ENCODE measurements at places on chromosomes 7 and 10.

DNA sequence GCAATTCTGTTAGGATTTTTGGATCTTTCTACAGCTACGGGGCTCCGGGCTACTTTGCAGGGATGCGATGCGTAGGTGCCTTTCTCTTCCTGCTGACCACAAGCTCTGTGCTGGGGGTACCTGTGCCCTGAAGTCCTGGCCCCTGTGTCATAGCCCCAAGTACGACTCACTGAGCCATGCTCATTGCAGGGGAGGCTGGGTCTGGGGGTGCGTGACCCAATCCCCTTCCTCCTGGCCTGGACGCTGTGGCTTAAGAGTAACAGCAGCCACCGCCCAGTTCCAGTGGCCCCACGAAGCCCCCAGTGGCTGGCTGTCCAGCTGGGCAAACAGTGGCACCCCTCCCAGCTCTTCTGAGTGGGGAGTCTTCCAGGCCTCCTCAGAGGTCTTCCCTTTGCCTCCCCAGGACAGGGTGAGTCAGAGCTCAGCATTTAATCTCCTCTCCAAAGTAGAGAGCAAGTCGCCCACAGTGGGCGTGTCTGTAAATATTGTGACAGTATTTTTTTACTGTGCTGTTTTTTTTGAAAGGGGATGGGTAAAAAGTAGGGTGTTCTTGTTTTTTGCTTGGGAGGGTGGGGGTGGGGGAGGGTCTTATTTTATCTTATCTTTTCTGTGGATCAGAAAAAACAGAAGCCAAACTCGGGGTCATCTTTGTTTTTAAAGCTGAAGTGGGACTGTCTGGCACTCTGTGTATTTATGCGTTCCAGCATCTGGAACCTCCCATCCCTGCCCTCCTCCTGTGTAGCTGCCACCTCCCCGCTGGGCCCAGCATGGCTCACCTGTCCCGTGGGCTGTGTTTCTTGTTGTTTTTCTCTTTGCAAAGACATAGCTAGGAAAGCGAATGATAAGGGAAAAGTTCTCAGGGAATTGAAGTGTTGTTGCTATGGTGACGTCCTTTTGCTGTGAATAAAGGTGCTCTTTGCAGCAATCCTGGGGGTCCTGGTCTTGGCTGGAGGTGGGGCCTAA is 8.2 kb downstream of the LFNG start:
- no peak for DNase-seq

DNA sequence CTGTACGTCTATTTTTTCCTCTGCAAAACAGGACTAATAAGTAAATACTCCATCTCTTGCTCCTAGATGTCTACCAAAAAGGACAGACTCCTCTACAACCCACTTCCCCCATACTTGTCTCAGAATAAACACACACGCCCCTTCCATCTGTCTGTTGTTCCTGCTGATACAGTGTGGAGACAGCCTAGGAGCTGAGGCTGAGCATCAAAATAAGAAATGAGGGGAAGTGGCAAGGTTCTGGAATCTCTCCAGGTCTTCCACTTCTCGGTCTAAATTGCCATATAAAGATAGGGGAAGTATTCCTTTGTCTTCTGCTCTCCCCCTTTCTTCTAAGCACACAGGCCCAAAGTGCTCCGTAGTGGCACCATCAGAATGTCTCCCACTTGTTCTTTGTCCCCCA is 30.8 kb upstream of the VSIR start:
- DNase-seq, result no peak

- no peak for DNase-seq
Observed at GRCh38 chr7:148481147-148481526, 109.4 kb upstream of the C7orf33 start.

- no peak for DNase-seq
Observed at GRCh38 chr10:70088308-70088698, 35.7 kb downstream of the MACROH2A2 start.

DNA sequence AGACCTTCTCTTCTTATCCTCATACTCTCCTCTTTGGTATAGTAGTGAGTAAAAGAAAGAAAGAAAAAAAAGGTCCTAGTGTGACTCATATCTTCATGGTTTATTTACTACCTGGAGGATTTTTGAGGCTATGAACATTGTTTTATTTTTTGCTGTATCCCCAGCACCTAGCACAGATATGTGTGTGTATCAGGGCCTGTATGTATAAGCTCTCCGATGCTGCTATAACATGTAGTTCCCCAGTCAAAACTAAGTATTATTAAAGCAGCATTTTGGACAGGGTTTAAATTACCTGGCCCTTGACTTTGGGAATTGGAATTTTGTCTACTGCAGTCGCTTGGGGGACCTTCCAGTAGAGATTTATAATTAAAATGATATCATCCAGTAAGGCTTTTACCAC is 46.3 kb downstream of the PYROXD2 start:
- DNase-seq, result no peak

Measured in NCI-H2107 (cell line).